Stimulated activated CD8-positive, alpha-beta memory T cell treated with anti-CD3 and anti-CD28 coated beads, Interleukin-4, amount 100 ng/mL, for 4 hours (primary cell): ENCODE measurements at places on chromosomes 4 and X.

DNA sequence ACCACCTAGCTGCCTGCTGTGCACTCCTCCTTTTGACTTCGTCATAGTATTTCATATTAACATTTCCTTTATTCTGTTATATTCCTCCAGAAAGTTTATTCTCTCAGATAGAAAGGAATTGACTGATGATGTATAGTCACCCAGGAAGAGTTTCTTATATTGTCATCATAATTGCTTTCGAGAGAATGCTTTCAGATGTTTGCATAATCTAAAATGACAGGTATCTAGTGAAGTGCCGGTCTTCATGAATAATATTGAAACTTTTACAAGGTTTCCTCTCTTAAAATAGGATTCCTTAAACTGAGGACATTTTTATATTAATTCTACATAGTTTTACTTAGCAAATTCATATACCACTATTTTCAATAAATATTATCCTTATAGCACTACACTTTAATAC, 10.1 kb downstream of the SEC24D start:
- DNase-seq = no peak

GRCh38 chrX:139862208-139862607, 70.6 kb downstream of the ATP11C start:
- DNase-seq = no peak

DNA sequence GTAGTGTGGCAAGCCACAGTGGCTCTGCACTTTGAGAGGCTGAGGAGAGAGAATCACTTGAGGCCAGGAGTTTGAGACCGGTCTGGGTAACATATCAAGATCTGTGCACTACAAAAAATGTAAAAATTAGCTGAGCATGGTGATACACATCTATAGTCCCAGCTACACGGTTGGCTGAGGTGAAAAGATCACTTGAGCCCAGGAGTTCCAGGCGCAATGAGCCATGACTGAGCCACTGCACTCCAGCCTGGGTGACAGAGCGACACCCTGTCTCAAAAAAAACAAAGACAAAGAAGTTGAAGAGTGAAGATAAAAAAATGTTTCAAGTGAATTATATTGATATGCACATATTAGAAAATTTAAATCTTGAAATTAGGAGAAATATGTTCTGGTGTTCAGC, 46.3 kb downstream of the SULT1B1 start:
- DNase-seq = no peak

GRCh38 chr4:700587-701264, 4.9 kb upstream of the PCGF3 start:
- no peak for DNase-seq

DNA sequence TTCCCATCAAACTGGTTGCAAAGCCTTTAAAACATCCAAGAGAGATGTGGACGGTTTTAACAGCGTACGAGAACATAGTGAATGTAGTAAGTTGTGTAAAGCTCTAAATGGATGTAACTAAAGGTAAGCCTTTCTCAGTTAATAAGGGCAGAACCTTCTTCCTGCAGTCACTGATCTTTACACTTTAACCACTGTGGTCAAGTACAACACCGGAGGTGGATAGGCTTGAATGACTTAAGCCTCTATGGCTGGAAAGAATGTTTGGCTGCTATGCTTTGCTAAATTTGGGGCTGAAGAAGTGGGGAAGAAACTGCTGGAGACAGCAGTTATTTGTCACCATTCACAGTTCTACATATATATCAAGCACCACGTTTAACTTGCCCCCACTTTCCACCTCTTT, 285.1 kb upstream of the FMR1 start:
- DNase-seq = no peak

- no peak for DNase-seq
Observed at GRCh38 chr4:62717154-62717553, 1517.0 kb downstream of the ADGRL3 start.

DNA sequence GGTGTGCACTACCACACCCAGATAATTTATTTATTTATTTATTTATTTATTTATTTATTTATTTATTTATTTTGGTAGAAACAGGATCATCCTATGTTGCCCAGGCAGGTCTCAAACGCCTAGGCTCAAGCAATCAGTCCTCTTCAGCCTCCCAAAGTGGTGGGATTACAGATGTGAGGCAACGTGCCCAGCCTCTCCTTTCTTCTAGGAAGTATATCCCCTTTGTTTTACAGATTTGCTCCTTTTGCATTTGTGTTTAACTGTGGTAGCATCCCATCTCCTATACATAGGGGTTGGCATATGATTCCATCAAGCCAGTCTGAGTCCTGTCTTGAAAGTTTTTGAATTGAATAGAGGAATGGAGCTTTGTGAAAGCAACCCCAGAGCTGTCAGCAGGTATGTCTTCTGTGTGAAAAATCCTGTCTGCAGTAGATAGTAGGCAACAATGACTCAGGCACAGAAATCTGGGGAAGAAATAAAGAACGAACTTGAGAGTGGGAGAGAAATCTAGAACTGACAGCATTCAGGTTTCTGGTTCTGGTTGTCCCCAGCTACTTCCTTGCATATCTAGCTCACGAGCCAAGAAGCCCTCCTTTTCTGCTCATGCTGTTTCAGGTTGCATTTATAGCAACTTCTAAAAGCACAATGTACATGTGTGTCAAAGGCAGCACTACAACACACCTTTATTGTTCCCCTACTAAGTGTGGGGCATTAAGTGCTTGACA, 113.7 kb upstream of the LSM6 start:
- DNase-seq = no peak

DNA sequence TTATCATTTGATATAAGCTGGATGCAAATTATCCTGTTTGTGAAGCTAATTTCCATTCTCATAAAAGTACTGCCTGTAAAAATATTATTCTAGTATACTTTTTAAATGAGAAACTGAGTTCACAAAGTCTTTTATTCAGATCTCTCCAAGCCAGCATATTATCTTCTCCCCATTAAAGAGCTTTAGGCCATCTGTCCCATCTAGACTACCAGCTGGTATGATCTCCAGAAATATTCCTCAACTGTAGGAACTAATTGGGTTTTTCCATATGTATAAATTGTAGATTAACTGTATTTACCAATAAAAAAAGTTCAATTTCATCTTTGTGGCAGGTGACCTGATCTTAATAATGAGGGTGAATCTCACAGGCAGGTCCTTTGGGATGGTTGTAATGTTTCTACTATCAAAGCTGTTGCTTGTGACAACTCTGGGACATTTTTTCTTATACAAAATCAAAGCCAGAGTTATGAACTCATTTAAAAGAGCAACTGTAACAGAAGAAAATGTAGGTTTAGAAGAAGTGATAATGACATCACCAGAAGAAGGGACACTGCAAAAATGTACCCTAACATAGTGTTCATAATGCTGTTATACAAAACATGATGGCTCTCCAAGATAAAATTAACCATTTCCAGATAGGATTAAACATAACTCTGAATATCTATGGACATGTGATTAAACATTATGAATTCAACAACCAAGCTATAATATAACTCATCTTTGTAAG, 132.8 kb downstream of the KCNIP4 start:
- no peak for DNase-seq

- DNase-seq = no peak
Observed at GRCh38 chrX:149282909-149283308, 222.2 kb downstream of the IDS start.

DNA sequence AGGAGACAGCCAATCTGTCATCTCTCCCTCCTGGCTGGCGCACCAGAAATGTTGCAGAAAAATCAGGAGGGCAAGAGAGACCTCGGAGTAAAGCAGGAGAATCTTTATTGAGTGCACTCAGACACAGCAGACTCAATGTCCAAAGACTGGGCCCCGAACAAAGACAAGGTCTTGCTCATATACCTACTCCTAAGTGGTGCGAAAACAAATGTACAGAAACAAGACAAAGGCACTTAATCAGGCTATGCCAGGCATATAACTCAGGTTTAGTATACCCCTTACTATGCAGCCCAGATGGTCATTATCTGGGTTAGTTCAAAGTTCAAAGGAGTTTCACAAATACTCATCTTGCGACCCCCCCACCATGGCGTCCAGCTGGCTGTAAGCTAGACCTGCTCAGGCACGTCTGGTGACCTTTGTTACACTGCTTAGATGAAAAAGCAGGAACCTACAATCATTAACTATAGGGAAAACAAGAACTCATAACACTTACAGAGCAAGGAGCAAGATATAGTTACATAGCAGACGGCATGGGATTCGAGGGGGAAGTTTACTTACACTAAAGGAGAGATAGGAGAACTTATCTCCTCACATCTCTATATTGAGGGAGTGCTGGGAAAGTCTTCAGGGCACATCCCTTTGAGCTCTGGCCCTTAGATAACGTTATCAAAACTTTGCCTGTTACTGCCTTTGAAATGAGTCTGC, 27.5 kb downstream of the SULT1E1 start:
- DNase-seq = no peak

DNA sequence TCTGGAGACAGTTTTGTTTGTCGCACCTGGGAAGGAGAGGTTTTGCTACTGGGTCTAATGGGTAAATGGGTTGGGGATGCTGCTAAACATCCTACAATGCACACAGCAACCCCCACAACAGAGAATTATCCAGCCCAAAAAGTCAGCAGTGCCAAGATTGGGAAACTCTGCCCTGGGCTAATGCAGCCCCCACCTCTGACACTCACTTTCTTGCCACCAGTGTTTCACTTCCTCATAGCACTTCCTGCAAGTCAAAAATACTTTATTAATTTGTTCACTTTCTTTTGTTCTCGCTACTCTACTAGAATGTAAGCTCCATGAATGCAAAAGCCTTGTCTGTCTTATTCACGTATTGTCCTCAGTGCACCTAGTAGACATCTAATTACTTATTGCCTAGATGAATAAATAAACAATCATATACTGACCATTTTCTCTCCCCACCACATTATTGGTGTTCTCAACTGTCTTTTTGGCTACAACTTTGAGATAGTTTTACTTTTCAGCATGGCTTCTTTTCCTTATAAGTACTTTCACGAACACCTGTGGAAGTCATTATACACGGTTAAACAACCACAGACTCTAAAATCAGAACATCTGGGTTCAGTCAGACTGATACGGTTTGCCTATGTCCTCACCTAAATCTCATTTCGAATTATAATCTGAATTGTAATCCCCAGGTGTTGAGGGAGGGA, 82.0 kb upstream of the PITX2 start:
- DNase-seq = no peak

DNA sequence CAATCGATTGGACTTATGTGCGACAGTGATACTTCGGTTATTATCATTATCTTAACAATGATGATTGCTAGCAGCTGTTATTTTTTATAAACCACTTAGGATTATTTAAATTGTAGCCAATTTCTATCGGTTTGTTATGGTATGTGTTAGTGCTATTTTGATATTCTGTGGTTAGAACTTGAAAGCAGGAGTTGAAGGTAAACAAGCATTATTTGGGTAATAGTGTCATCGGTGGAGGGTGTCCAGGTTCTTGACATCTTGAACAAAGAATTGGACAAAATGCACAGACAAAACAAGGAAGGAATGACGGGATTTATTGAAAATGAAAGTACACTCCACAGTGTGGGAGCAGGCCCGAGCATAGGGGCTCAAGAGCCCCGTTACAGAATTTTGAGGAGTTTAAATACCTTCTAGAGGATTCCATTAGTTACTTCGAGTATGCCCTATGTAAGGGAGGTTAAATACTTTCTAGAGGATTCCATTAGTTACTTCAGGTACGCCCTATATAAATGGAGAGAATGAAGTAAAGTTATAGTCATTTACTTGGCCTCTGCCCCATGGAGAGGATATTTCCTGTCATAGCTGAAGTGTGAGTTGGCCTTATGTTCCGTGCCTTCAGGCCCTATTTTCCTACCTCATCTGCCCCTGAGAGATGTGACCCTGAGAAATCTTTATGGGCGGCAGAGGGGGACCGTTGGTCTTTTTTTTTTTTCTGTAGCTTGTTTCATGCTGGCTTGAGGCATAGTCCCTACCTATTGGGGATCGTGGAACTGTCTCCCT, 13.1 kb downstream of the MOB1B start:
- DNase-seq = no peak

DNA sequence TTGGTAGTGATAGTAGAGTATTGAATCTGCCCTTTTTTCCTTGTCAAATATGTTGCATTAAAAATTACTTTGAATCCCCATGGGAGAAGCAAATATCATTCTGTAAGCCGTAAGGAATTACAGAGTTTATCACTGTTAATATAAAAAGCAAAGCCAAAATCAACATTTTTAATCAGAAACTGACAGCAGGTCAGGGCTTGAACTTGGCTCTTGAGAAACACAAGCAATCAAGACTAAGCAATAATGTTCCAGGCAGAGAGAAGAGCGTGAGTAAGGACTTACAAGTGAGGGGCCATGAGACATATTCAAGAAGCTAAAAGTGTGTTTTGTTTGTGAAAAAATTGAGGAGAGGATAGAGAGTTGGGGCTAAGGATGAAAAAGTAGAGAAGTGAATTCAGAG, 68.2 kb downstream of the ARHGAP6 start:
- DNase-seq = no peak
